NCI-H526 treated with DMSO at 0.1 percent for 48 hours (cell line): ENCODE measurements at places on chromosomes 1 and 21.

GRCh38 chr1:200642481-200642880, 21.9 kb upstream of the KIF14 start:
- DNase-seq = no peak

DNA sequence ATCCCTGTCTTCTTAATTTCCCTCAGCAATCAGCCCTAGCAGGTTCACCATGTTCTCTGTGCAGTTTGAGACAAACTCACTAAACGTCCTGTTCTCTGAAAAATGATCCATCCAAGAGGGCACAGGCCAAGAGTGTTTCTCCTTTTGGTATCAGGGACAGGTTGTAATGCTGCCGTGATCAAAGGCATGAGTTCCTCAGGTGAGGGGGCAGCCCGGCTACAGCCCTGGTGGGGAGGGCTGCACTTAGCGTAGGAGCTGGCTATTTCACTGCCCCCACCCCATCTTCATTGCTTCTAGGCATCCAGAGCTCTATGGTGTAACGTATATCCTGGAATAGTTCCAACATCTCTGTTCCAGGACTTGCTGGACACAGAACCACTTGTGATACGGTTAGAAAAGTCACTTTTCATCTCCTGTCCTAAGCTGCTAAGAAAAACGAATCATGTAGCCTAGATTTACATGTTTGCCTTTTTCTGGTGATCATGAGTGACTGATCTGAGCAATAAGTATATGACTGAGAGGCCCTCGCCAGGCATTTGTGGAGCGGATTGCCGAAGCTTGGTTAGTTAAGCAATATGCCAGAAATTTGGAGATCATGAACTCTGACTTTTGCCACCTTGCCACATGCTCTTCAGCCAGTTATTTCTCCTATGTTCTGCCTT, 41.1 kb upstream of the SRP9 start:
- DNase-seq = no peak

DNA sequence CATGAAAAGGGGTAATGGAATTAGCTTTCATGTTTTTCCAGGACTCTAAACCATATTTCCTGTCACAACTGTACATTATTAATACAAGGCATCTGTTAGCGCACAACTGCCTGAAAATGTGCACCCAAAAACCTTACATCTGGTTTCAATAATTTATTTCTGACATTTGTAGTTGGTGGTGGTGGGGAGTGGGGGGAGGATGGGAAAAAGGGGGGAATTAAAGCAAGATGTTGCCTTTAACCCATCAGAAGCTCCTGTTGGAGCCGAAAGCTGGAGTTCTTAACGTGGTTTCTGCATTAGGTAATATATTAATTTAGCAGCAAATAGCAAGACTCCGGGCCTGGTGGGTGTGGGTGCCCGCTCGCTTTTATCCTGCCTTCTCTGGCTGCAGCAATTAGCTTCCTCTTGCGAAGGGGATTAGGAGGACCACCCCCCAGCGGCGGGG, 36.9 kb upstream of the HHAT start:
- no peak for DNase-seq

- DNase-seq = no peak
These were observed 148.6 kb downstream of the TIAM1 start for GRCh38 chr21:31195334-31196015.

- DNase-seq = no peak
These were observed 20.0 kb upstream of the PIGV start for GRCh38 chr1:26767714-26768113.

DNA sequence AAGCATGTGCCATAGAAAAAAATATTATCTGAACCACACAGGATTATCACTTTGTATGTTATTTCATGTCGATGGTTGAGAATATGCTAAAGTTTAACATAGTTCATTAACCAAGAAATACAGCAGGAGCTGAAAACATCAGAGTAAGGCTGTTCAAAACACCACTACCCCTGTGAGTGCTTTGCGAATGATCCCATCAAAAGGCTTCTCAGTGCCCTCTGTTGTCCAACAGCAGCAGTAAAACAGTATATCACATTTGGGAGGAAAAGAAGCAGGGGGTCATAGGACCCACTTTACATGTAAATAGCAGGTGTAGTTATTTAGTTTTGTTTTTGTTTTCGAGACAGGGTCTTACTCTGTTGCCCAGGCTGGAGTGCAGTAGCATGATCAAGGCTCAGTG, 289.4 kb upstream of the FMN2 start:
- DNase-seq = no peak

DNA sequence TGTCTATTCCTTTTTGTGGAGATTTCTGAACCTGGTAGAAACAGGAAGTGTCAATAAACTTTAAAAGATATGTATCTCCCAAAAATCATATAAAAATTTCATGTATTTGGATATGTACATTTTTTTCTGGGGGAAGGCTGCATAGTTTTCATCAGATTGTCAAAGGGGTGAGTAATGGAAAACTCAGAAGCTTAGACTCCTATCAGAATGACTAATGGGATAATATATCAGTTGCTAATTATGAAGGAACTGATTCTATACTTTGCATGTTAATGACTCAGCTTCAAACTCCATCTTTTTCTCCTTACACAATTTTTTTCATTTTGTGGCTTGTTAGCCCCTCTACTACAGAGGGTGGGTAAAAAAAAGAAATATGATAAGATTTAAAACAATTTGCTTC, 55.9 kb downstream of the GON4L start:
- no peak for DNase-seq

- no peak for DNase-seq
These were observed 721 bp downstream of the C1orf54 start for GRCh38 chr1:150273311-150273710.

GRCh38 chr21:31343680-31344480, at the start of gene TIAM1:
TSS of gene TIAM1 (minus strand) at chr21:31344261. CDS start at chr21:31266972, 77,289 bp downstream.
- peak; percentile 16 for DNase-seq

DNA sequence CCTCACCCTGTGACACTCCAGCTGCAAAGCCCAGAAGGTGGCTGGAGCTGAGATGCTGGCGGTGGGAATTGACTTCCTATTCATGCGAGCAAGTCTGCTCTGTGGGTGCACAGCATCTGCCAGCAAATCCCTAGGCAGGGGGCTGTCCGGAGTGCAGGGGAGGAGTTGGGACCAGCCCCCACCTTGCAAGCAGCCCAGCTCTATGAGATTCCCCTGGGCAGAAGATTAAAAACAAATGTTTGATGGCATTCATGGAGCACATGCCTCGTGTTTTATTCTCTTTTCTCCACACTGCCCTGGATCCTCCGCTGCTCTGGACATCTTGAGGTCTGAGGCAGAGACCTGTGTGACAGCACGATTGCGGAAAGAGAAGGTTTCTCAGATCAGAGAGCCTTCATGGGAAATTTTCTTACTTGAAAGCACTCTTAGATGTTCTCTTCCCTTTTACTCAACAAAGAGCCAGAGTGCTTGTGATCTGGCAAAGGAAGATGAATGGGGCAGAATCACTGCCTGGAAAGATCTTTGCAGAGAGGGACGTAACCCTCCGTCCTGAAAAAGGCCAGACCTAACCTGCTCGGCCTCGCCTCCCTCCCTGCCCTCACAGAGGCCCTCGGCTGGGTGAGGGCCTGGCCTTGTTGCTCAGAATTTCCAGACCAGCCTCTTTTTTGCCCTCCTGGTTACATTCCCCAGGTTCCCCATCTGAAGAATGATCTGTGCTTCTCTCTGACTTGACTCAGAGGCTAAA, 597.1 kb downstream of the KIF26B start:
- DNase-seq = no peak

DNA sequence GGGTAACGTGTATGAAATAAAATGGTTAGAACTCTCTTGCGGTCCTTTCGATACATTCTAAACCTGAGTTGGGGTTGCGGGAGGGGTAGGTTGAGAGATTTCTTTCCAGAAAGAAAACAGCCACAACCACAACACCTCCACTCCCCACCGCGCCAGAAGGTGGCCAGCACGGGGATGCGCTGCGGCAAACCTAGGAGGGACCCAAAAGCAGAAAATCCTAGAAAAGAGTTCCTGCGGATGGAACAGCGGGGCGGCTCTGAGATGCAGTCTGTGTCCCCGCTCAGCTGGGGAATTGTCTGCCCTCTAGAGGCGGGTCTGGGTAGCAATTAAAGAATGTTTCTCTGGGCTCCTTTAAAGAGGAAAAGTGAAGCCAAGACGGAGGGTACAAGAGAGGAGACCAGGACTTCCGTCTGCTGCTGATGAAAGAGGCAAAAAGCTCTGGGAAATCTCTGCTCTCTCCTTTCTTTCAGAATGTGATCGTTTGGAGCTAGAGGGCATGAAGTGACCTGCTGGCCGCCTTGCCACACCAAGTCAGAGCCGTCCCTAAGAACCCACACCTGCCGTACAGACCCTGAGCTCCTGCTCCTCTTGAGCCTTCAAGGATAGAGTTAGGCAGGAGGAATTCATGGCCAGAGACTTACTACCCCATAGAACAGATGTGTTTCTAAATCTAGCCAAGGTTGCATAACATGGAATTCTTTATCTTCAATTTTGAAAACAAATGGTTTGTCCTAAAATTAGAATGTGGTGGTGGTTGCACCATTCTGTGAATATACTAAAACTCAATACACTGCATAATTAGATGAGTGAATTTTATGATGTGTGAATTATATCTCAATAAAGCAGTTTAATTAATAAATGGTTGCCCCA, 46.5 kb upstream of the COA6 start:
- DNase-seq = no peak

DNA sequence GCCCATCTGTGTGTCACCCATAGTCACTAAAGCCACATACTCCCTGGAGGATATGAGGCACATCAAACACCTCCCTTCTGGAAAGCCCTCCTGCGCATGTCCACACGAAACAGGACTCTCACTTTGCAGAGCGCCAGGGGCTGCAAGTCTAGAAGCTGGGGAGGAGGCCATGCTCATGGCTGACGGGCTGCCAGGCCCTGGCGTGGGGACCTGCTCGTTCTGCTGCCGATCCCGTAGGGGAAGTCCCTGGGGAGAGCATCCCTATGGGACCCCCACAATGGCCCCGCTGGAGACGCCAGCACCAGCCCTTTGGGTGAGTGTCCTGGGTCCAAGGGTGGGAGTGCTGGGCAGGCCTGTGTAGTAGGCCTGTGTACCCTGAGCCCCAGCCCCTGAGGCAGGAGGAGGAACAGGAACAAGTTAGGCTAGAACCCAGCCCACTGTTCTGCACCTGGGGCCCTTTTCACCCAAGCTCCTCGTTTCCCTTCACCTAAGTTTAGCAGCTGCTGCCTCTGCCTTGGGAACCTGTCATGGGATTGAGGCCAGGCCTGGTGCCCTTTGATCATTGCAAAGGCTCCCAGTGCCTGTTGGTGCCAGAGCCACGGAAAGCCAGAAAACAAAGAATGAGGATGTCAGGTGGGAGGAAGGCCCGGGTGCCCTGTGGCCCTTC, 9.9 kb downstream of the FAM3B start:
- DNase-seq = no peak

- no peak for DNase-seq
These were observed 131.5 kb downstream of the MAST2 start for GRCh38 chr1:45934947-45935346.

DNA sequence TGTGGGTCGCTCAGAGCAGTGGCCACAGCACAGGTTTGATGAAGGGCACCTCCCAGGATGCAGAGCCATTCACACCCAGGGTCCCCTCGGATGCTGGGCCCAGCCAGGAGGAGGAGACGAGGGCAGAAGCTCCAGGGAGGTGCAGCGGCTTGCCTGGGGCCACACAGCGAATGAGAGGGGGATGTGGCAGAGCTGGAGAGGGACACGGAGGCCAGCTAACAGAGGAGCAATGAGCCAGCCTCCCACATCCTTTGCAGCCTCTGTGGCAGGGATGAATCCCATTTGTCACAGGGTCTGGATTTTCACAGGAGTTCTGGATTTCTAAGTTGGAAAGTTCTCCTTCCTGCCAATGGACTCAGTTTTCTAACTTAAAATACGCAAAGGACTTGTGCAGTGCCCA, 35.9 kb downstream of the CHD5 start:
- no peak for DNase-seq

DNA sequence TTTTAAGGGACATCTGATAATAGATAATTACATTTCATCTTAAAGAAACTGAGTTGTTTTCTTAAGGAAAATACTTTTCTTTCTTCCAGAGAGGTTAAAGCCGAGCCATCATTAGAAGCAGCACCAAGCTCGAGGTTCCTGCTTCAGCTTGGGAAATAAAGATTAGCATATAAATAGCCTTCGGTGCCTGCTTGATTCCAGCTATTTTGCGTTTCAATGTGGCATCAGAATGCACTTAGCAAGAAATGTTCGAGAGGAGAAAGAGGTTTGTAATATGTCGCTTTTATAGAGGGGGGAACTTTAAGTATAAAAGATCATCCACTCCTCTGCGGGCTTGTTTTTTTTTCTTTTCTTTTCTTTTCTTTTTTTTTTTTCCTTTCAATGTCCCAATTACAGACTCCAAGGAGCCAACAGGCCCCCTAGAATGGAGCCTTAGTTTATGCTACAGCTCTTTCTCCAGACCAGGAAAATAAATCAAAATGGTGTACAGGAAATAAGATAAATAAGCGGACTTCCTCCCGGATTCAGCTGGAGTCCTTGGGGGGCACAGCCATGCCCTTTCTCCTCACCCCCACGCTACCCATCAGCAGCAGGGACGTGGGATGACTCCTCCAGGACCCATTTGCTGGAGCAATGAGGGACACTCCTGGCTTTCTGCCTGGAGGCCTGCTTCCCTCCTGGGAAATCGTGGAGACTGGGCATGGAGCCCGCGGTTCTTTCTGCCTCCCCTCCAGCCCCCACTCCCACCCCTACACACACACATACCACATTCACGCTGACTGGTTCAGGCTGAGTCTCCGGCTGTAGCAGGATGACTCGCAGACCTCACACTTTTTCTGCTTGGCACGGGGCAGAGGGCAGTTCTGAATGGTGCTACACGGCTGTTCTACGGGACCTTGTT, 131.6 kb downstream of the RRAGC start:
- no peak for DNase-seq

- no peak for DNase-seq
These were observed 689.2 kb downstream of the MATN1 start for GRCh38 chr1:30034105-30034626.

GRCh38 chr21:46190491-46191131, 6.4 kb upstream of the SPATC1L start:
- DNase-seq = no peak

- DNase-seq = no peak
These were observed 726.4 kb downstream of the BRINP3 start for GRCh38 chr1:189751311-189751710.

DNA sequence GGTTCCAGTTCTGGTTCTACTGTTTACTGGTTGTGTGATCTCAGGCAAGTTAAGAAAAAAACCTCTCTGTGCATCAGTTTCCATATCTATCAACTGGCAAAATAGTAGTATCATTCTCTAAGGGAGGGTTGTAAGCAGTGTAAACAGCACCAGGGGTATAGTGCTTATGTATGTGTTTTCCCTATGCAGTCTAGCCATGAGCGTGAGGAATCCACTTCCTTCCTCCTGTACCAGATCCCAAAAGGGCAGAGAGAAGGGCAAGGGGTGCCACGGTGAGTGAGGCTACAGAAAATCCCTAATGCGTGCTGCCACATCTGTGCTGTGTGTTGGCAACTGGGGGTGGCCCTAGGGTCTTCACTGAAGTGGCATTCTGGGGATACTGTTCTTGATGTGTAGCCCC, 18.4 kb upstream of the RNF19B start:
- DNase-seq = no peak

DNA sequence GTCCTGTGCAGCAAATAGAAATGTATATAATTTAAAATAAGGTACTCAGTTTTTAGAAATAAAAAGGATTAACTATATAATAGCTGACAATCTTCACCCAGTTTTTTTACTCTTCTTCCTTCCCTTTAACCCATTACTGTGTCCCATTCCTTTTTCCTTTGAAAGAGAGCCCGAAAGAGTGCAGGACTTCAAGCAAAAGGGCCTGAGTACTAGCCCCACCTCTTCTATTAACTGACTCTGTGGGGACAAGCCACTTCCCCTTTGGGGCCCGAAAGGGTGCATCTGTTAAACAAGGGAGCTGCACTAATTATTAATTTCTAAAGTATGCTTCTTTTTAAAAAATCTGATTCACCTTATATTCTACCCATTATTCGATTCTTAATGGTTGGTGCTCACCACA, 3.3 kb downstream of the USP24 start:
- no peak for DNase-seq

- no peak for DNase-seq
These were observed 127.6 kb upstream of the IVNS1ABP start for GRCh38 chr1:185444676-185445075.
